ENCODE measurements at places on chromosomes 7 and 10. TPM values are rescaled to one million over a fixed set of nuclear protein-coding genes. Genes with fewer than 3 reads are reported as not detected.

- H3K27ac ChIP-seq: no peak overlapping the region
- H3K4me3 ChIP-seq: no peak overlapping the region
- no peaks in the 10 kb centered on the region for H3K27me3 ChIP-seq
- no peaks in the 10 kb centered on the region for H3K4me1 ChIP-seq
- no peaks in the 10 kb centered on the region for H3K36me3 ChIP-seq
Measured at GRCh38 chr10:29084681-29085307, 204.1 kb upstream of the LYZL1 start.

DNA sequence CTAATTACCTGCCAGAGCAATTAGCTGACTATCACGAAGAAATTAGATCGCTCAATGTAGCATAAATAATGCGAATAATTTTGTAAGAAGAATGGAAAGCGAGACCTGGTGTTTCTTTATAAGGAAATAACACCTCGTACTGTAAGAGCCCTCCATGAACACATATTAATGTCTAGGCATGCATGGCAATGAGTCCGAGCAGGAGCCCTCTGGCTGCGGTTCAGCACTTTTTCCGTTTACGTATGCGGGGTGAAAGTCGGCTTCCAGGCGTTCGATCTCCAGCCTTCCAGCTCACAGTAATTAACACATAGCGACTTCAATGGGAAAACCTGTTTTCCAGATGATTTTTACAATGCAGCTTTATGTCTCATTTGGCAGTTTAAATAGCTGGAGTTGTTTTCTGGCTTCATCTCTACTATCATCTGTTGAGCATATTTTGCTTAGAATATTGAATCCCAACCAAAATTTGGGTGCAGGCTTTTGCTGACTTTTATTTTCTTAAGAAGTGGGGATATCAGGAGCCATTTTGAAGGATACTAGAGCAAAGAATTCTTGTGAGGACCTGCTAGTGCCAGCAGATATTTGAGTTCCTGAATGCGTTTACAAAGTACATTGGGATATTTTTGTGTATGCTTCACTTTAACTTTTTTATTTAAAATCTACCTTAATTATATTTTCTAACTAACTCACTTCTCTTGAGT lies 7.2 kb upstream of the SP8 start:
- peaks cover 19% of the 10 kb centered on the region for H3K27me3 ChIP-seq
- H3K4me1 ChIP-seq: peaks cover 25% of the 10 kb centered on the region
- no peak overlapping the region for H3K27ac ChIP-seq
- no peaks in the 10 kb centered on the region for H3K36me3 ChIP-seq
- no peak for DNase-seq

GRCh38 chr10:68655620-68656126 lies 65.4 kb upstream of the CCAR1 start:
- no peaks in the 10 kb centered on the region for H3K27me3 ChIP-seq
- peaks cover 22% of the 10 kb centered on the region for H3K36me3 ChIP-seq
- DNase-seq: no peak
- no peak overlapping the region for H3K4me3 ChIP-seq

DNA sequence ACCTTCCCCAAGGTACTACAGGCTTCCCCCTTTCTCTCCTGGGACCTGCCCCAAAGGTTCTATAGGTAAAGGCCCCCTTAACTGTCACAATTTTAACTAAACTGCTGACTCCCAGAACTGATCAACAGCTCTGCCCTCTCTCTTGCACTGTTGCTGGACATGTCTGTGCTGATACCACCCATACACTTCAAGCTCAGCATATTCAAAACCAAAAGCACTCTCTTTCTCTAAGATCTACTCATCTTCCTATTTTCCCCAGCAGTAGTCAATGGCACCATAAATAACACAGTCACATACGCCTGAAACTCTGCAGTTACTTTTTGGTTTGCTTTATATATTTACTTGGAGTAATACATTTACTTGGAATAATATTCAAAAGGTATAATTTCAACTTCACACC lies 12.3 kb downstream of the OSBPL3 start:
- DNase-seq: no peak
- H3K4me1 ChIP-seq: peaks cover 19% of the 10 kb centered on the region
- H3K27ac ChIP-seq: no peak overlapping the region
- H3K27me3 ChIP-seq: no peaks in the 10 kb centered on the region

GRCh38 chr7:99677013-99677647 lies 2.7 kb downstream of the CYP3A5 start:
- no peaks in the 10 kb centered on the region for H3K27me3 ChIP-seq
- H3K4me3 ChIP-seq: no peak overlapping the region

GRCh38 chr7:121273467-121274167 lies 55.2 kb upstream of the WNT16 start:
- H3K4me3 ChIP-seq: no peak overlapping the region
- no peak for DNase-seq

DNA sequence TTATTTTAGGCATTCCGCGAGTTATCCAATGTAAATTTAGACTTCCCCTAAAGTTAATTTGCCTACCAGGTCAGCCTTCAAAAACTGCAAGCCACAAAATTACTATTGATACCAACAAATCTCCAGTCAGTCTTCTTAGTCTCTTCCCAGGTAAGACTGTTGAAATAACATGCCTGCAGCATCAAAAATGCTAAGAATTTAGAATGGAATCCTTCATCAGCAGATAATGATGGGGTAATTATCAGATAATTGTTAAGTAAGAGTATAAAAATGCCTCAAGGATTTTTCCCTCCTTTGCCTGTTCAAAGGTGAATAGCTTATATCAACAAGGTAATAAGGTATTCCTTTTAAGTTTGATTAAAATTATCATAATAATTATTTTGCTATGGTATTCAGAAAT lies 228.5 kb downstream of the BBS9 start:
- no peaks in the 10 kb centered on the region for H3K27me3 ChIP-seq
- no peak for DNase-seq
- H3K4me3 ChIP-seq: no peak overlapping the region
- no peaks in the 10 kb centered on the region for H3K36me3 ChIP-seq

The GIMAP5 gene
- total RNA-seq: not detected

The SEMA3E gene
- total RNA-seq: 1.9 TPM

The BTBD16 gene
- not detected for total RNA-seq

The MYO3A gene
- total RNA-seq: 5.3 TPM

The ARPC1A gene
- total RNA-seq: 155 TPM

The GRM3 gene
- 3.4 TPM for total RNA-seq

The GBX1 gene
- total RNA-seq: not detected
